ENCODE measurements at places on chromosomes 3 and 15.

- DNase-seq = no peak
Observed at GRCh38 chr15:24916305-24917009, 38.3 kb upstream of the SNRPN start.

DNA sequence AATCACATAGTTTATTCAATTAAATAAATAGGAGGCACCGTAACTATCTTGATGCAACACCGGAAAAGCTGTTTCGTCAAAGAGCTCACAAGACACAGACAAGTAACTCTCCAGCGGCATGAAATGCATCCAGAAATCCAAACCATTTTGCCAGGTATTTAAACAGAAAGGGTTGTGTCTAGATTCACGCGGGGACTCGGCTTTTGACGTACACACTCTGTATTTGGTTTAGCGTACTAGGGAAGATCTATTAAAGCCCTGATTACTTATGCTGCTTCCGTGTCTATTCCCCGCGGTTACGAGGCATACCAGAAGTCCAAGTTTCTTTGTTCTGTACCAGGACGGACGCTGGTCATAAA is 718 bp downstream of the BNIP2 start:
- peak; percentile 24 for DNase-seq

DNA sequence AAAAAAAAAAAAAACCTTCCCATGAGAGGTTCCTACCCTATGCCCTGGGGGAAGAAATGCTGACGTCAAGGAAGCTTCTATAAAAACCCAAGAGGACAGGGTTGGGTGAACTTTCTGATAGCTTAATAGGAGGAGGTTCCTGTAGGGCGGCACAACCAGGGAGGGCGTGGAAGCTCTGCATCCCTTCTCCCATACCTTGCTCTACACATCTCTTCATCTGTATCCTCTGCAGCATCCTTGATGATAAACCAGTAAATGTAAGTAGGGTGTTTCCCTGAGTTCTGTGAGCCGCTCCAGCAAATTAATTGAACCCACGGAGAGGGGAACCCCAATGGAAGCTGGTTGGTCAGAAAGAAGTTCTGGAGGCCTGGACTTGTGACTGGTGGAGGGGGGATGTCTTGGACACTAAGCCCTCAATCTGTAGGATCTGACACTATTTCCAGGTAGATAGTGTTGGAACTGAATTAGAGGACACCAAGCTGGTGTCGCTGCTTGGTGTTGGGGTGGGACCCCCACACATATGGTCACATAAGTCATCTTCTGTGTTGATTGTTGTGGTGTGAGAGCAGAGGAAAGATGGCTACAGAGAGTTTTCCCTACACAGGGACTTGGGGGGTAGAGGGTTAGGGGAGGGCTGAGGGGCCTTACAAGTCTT is 91.5 kb downstream of the ST6GAL1 start:
- DNase-seq = no peak

- DNase-seq = no peak
Observed at GRCh38 chr3:133914839-133915600, 19.3 kb upstream of the RAB6B start.

DNA sequence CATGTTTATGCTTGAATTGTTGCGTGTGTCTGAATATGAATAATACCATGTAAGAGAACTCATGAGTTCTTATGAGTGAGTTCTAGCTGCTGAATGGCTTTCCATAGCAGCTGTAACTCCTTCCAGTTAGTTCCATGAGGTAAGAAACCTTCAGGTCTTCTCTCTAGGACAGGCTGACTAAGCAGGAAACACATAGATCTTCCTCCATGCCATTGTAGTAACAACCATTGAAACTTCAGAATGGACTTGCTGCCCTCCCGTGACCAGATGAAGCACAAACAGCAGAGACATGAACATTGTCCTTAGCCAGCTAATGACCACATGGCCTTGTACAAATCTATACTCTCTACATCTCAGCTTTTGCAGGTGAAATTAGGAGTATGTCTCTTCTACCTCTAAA is 200.0 kb downstream of the ZNF385D start:
- DNase-seq = no peak

DNA sequence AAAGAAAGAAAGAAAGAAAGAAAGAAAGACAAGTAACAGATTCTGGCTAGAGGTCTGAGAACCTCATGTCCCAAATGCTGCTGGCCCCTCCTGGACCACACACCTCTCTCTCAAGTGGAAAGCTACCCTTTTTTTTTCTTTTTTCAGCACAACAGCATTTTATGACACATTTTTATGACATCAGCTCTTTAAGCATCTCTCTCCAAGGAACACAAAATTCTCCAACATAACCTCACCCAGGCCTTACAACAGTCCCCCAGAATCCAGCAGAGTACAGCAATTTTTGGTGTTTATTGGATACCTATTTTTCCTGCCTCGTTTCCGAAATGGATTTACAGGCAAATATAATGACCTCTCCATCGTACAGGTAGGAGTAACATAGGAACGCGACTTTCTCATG is 11.2 kb upstream of the NTRK3 start:
- no peak for DNase-seq

GRCh38 chr3:119582178-119582577 is 2.9 kb downstream of the ADPRH start:
- no peak for DNase-seq

- DNase-seq = no peak
Observed at GRCh38 chr3:36734742-36735141, 29.6 kb downstream of the DCLK3 start.

DNA sequence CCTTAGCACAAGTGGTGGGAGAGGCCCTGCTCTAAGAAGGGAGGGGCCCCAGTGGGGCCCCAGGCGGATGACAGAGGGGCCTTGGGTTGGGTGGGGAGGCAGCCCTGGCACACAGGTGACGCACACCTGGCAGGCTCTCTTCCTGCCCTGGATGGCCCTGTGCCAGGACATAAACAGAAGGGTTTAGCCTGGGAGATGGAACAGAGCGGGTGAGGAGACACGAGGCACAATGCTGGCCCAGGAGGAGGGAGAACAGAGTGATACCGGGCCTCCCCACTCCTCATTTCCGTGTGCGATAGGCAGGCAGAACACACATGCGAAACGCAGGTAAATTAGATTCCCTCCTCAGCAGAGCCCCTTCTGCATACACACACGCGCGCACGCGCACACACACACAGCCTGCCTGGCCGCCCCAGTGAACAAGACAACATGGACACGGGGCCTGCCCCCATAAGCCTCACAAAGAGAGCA is 39.8 kb downstream of the IDH2 start:
- DNase-seq = no peak

Data from globus pallidus (tissue), 1 donor.